Esophagus squamous epithelium (tissue), 5 donors: ENCODE measurements at places on chromosomes 7 and 10.

- DNase-seq = no peak
- H3K27ac ChIP-seq = no peak overlapping the region
- H3K4me1 ChIP-seq = no peaks in the 10 kb centered on the region
- H3K27me3 ChIP-seq = no peaks in the 10 kb centered on the region
These were observed 17.6 kb downstream of the SLC26A4 start for GRCh38 chr7:107678110-107678753.

- no peak for DNase-seq
- H3K36me3 ChIP-seq = no peaks in the 10 kb centered on the region
- no peaks in the 10 kb centered on the region for H3K27me3 ChIP-seq
- no peak overlapping the region for H3K4me3 ChIP-seq
- no peak overlapping the region for H3K27ac ChIP-seq
These were observed 78.4 kb upstream of the PRKAR2B start for GRCh38 chr7:106966121-106966520.

DNA sequence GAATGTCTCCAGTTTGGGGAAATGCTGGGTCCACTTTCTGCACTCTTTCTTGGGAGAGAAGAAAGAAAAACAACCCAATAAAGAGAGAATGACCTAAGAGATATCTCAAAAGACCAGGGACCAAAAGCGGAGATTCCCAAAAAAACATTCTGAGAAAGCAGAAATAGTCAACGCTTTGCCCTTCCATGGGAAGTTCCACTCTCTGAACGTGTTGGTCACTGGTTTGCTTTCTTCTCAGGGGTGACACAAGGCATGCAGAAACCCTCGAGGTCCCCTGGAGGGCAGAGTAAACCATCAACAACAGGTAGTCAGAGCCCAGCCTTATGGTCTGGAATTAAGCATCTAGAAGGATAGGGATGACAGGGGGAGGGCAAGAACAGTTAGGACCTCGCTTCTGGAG, 26.2 kb upstream of the AOAH start:
- no peaks in the 10 kb centered on the region for H3K4me1 ChIP-seq
- H3K27me3 ChIP-seq = no peaks in the 10 kb centered on the region
- no peak overlapping the region for H3K4me3 ChIP-seq
- no peaks in the 10 kb centered on the region for H3K36me3 ChIP-seq
- no peak for DNase-seq
- no peak overlapping the region for H3K27ac ChIP-seq

DNA sequence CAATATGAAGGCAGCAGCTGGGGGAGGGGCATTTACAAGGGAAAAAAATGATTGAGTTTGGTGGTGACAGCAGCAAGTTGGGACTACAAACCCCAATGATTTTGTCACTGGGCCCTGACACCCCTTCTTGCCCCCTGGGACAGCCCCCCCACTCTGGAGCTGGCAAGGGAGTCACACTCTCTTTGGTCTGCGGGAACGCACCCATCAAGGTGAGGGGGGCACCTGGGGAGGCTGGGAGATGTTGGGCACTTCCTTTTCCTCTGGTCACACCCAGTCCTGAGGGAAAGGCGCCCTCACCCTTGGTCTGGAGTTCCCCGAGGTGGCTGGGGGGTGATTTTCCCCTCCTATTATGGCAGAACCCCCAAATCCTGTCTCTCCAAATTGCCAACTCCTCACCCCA, 24.4 kb downstream of the EPHB4 start:
- no peaks in the 10 kb centered on the region for H3K27me3 ChIP-seq
- H3K4me3 ChIP-seq = peak overlapping the region; percentile 11
- H3K36me3 ChIP-seq = peaks cover 19% of the 10 kb centered on the region
- H3K27ac ChIP-seq = peak overlapping the region; percentile 83
- DNase-seq = no peak
- H3K4me1 ChIP-seq = peaks cover 10% of the 10 kb centered on the region

DNA sequence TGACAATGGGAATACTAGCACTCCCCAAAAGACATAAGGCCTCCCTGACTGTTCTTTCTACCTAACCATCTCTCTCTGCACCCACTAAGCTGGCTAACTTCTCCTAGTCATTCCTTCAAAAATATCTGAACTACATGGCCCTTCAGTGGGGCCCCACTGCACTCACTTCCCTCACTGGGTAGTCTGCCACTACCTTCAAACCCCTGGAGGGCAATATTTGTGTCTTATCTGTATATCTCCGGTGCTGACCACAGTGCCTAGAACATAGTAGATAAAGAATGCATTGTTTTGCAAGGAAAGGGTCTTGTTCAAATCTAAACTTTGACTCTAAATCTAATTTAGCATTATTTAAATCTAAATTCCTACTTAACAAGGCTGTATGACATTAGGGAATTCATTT, 44.3 kb downstream of the CACUL1 start:
- no peak for DNase-seq
- no peaks in the 10 kb centered on the region for H3K4me1 ChIP-seq

GRCh38 chr10:109029870-109030269, 893.4 kb downstream of the XPNPEP1 start:
- no peak for DNase-seq
- no peaks in the 10 kb centered on the region for H3K27me3 ChIP-seq
- H3K36me3 ChIP-seq = no peaks in the 10 kb centered on the region
- H3K4me3 ChIP-seq = no peak overlapping the region
- no peak overlapping the region for H3K27ac ChIP-seq
- no peaks in the 10 kb centered on the region for H3K4me1 ChIP-seq

- H3K27me3 ChIP-seq = no peaks in the 10 kb centered on the region
- H3K27ac ChIP-seq = peak overlapping the region; percentile 96
- no peak for DNase-seq
- peaks cover 10% of the 10 kb centered on the region for H3K36me3 ChIP-seq
These were observed 4.0 kb downstream of the MAFK start for GRCh38 chr7:1534330-1535099.

DNA sequence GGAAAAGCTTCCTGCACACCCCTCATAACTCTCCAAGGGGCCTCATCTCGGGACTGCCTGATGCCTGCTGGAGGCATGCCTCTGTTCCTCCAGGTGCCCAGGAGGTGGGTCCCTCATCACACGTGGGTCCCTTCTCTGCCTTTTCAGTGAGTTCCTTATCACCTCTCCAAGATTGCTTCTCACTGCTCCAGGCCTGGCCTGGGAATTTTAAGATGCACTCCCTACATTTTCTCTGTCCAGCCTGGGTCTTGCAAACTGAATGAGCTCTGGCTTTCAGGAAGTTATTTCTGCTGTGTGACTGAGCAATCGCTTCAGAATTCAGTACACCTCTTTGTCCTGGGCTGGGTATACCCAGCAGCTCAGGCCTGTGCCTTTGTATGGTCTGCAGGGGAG, 43.8 kb downstream of the LRRC18 start:
- peaks cover 11% of the 10 kb centered on the region for H3K4me1 ChIP-seq
- no peaks in the 10 kb centered on the region for H3K27me3 ChIP-seq
- H3K36me3 ChIP-seq = no peaks in the 10 kb centered on the region
- DNase-seq = no peak

- H3K27ac ChIP-seq = no peak overlapping the region
- H3K4me1 ChIP-seq = no peaks in the 10 kb centered on the region
- no peaks in the 10 kb centered on the region for H3K36me3 ChIP-seq
- H3K4me3 ChIP-seq = no peak overlapping the region
- H3K27me3 ChIP-seq = no peaks in the 10 kb centered on the region
These were observed 355.9 kb downstream of the KCNMA1 start for GRCh38 chr10:77281719-77282118.

GRCh38 chr7:131692131-131692960, 135.9 kb upstream of the PODXL start:
- H3K27me3 ChIP-seq = no peaks in the 10 kb centered on the region
- no peak overlapping the region for H3K27ac ChIP-seq
- H3K4me3 ChIP-seq = no peak overlapping the region
- DNase-seq = no peak

GRCh38 chr10:3814838-3815220, 29.8 kb upstream of the KLF6 start:
- H3K27me3 ChIP-seq = no peaks in the 10 kb centered on the region
- H3K27ac ChIP-seq = no peak overlapping the region
- H3K4me3 ChIP-seq = no peak overlapping the region

- no peak for DNase-seq
- H3K4me1 ChIP-seq = peaks cover 25% of the 10 kb centered on the region
- H3K27ac ChIP-seq = no peak overlapping the region
- no peaks in the 10 kb centered on the region for H3K27me3 ChIP-seq
- no peak overlapping the region for H3K4me3 ChIP-seq
These were observed 180.0 kb downstream of the LRMDA start for GRCh38 chr10:75611172-75611992.

GRCh38 chr10:102132193-102132562, 662 bp upstream of the PPRC1 start:
- peaks cover 32% of the 10 kb centered on the region for H3K4me1 ChIP-seq
- no peaks in the 10 kb centered on the region for H3K36me3 ChIP-seq
- peak overlapping the region; percentile 94 for H3K27ac ChIP-seq
- no peaks in the 10 kb centered on the region for H3K27me3 ChIP-seq
- DNase-seq = no peak

GRCh38 chr10:132517951-132518521, 19.6 kb upstream of the INPP5A start:
- H3K27me3 ChIP-seq = no peaks in the 10 kb centered on the region
- DNase-seq = no peak
- H3K4me1 ChIP-seq = peaks cover 54% of the 10 kb centered on the region
- H3K27ac ChIP-seq = peak overlapping the region; percentile 84

GRCh38 chr7:22765609-22766008, 38.6 kb downstream of the IL6 start:
- no peaks in the 10 kb centered on the region for H3K27me3 ChIP-seq
- H3K4me1 ChIP-seq = no peaks in the 10 kb centered on the region
- H3K4me3 ChIP-seq = no peak overlapping the region

DNA sequence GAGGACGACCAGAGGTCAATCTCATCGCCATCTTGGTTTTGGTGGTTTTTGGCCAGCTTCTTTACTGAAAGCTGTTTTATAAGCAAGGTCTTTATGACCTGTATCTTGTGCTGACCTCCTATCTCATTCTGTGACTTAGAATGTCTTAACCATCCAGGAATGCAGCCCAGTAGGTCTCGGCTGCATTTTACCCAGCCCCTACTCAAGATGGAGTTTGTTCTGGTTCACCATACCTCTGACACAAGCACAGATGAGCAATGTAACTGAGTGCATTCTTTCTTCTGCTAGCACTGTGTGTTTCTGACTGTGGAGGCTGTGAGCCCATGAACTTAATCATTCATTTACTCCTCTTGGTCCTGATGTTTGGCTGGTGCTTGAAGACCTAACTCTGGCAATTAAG, 794.5 kb upstream of the CELF2 start:
- DNase-seq = no peak
- H3K27ac ChIP-seq = no peak overlapping the region
- H3K4me3 ChIP-seq = no peak overlapping the region
- no peaks in the 10 kb centered on the region for H3K36me3 ChIP-seq
- H3K27me3 ChIP-seq = no peaks in the 10 kb centered on the region

GRCh38 chr7:146654048-146654447, 537.4 kb downstream of the CNTNAP2 start:
- H3K27me3 ChIP-seq = no peaks in the 10 kb centered on the region
- H3K4me1 ChIP-seq = no peaks in the 10 kb centered on the region
- no peak overlapping the region for H3K4me3 ChIP-seq
- no peak for DNase-seq

GRCh38 chr10:128274938-128275337, 148.7 kb upstream of the MKI67 start:
- no peak overlapping the region for H3K4me3 ChIP-seq
- no peaks in the 10 kb centered on the region for H3K4me1 ChIP-seq
- H3K27ac ChIP-seq = no peak overlapping the region
- no peak for DNase-seq
